Activated CD4-positive, alpha-beta T cell treated with anti-CD3 and anti-CD28 coated beads, Interleukin-2, amount 10 ng/mL, durations not matched to agents 7 days and 5 days (primary cell): ENCODE measurements at places on chromosomes 5 and 9.

DNA sequence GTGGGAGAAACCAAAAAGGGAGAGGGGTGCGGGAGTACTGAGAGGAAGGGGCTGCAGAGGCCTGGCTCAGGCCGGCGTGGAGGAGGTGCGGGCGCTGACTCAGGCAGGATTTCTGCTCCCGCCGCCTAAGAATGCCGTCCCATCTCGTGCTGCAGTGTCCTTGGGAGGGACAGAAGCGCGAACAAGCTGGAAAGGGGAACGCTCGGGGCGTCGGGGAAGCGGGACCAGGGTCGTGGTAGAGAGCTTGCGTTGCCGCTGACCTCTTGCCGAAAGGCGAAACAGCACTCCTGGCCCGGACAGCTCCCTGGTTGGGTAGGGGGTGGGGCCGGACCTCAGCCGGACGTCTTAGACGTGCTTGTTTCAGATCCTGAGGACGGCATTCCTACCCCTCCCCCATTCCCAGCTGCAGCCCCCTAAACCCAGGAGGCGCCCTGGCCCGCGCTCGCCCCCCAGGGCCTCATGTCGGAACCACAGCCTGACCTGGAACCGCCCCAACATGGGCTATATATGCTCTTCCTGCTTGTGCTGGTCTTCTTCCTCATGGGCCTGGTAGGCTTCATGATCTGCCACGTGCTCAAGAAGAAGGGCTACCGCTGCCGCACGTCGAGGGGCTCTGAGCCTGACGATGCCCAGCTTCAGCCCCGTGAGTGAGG lies 1.1 kb downstream of the RELL2 start:
- peak; percentile 61 for DNase-seq

DNA sequence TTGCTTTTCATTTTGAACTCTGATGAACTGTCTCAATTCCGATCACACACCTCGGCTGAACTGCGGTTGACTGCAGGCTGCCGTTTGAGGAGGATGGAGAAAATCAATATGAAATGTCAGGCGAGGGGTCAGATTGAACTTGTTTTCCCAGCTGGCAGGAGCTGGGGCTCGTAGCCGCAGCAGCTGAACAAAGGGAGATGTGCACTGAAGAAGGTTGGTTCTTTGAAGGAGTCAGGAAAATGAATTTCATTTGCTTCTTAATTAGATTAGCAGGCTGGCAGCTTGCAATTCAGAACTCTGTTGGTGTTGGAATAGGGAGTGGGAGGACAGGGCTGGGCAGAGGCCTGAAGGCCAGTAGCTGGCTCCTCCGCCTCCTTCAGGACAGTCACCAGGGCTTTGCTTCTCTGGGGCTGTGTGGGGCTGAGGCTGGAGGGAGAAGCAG lies 117.4 kb upstream of the GPR151 start:
- DNase-seq = no peak

- no peak for DNase-seq
These were observed 100.0 kb upstream of the ALDH1B1 start for GRCh38 chr9:38292480-38292879.

DNA sequence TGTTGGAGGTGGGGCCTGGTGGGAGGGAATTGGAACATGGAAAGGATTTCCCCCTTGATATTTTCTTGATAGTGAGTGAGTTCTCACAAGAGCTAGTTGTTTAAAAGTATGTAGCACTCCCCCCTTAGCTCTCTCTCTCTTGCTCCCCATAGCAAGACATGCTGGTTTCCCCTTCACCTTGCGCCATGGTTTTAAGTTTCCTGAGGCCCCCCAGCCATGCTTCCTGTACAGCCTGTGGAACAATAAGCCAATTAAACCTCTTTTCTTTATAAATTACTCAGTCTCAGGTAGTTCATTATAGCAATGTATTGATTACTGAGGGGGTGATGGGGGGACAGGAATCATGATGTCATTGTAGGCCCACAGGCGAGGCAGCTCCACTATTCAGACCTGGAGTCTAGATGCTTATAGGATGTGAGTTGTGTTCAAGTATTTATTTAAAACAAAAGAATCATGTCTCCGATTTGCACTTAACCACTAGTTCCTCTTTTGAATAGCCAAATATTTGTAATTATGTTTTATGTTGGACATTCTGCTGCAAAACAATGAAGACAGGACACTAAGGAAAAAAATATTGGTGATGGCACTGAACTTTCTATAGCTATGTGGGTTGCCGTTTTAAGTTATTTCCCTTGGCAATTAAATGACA lies 156.6 kb downstream of the TMEM38B start:
- DNase-seq = no peak

DNA sequence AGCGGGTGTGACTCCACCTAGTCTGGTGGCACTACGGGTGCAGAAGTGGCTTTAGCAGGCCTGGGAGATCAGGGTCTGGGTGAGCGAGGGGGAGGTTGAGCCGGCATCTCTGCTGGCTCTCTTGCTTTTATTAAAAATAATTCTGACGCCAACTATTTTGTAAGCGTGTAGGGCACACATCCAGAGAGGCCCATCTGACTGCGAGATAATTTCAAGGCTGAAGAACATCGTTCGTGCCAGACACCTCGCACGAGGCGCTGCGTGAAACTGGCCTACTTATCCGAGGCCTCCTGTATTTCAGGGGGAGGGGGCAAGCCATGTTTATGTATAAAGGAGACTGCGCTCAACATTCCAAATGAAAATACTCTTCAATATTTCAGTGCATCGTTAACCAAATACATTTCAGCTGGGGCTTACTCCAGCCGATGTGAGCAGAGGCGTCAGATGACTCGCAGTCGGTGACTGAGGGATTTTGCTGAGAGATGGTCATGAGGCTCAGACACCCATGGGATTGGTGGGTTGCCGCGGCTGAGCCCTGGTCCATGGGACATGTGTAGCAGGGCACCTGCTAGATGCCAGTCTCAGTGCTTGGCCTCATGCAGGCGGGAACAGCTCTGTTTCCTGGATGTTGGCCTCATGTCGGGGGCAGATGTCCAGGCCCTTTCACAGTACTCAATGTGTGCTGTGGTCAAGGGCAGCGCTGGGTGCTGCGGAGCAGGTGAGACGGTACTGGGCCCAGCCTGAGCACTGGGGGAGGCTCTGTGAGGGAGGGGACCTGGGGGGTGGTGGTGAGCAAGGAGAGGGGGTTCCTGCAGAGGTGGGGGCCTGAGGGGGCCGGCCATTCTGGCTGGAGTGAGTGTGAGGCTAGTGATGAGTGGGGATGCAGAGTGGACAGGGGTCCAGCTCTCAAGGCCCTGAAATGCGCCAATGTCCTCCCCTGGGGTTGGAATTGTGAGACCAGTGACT lies 201.5 kb downstream of the DAB2IP start:
- DNase-seq = no peak

DNA sequence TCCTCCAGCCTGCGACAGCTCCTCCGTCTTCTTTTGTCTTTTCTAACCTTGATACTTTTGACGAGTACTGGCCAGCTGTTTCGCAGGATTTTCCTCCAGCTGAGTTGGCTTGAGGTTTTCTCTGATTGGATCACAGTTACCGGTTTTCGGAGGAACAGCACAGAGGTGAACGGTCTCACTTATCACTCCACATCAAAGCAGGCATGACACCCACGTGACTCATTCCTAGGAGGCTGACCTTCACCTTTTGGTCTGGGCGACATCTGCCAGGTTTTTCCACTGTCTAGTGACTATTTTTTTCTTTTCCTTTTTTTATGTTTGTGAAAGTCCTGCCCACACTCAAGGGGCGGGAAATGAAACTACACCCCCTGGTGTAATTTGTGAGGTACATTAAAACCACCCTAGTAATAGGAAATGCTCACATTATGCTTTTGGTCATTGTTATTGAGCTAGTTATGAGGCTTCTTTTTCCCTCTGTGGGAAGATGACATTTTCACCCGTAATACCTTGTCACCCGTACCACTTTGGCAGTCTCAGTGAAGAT lies 319.2 kb downstream of the GADD45G start:
- peak; percentile 23 for DNase-seq

DNA sequence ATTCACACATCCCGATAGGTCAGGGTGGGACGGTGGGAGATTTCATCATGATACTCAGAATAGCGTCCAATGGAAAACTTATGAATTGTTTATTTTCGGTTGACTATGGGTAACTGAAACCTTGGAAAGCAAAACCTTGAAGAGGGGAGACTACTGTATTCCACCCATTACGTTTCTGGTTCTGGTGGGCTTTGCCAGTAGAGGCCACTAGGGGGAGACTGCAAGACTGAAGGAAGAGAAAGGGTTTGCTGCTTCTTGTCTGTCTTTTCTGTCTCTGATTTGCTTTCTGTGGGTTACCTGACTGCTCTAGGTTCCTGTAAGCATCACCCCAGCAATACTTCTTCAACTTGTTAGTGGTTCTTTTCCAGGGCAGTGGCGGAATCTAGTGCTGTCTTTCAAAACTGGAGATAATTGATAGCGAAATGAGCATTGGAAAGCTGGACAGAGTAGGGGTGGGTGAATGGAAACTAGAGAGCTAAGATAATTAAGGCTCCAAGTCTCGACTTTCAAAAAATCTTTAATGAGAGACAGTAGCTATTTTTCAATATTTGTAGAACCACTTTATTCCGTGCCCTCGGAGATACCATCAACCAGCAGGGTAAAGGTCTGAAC lies 27.0 kb downstream of the GRIN3A start:
- DNase-seq = peak; percentile 22

- DNase-seq = no peak
These were observed 616.0 kb upstream of the EDIL3 start for GRCh38 chr5:85000671-85001070.

GRCh38 chr9:122155796-122156195 lies 3.8 kb downstream of the NDUFA8 start:
- no peak for DNase-seq

- no peak for DNase-seq
These were observed 122.3 kb upstream of the RAI14 start for GRCh38 chr5:34533582-34534522.

- no peak for DNase-seq
These were observed 40.3 kb downstream of the GLRX start for GRCh38 chr5:95782181-95782580.

DNA sequence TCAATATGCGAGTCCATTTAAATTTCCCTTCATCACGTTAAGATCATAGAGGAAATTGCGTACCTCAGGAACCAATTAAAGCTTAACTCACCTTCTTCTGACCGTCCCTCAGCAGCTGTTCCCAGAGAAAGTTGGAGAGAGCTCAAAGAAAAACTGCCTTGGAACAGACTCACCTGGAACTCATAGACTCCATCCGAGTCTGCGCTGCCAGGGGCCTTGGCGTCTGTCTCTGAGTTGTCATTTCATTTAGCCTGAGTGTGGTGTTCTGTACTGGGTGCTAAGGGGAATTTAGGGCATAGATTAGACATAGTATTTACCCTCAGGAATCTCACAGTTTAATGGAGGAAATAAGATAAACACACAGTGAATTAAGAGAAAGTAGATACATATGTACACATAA lies 892.7 kb downstream of the TLE1 start:
- no peak for DNase-seq

GRCh38 chr5:56825222-56825824 lies 10.0 kb downstream of the MAP3K1 start:
- DNase-seq = no peak

DNA sequence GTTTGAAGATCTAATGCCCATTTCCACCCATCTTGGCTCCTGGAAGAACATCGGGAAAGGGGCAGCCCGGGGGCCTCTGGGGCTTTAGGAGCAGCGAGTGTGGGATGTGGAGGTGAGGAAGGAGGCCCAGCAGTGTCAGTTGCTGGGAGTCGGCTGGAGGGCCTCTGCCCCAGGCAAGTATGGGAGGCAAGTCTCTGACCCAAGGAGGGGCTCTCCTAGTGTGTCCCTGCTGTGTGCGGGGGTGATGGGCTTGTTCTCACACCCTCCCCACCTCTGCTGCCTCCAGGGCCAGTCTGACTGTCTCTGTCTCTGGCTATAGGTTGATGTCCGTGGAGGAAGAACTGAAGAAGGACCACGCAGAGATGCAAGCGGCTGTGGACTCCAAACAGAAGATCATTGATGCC lies 129.7 kb downstream of the DAB2IP start:
- no peak for DNase-seq

GRCh38 chr5:10743951-10744350 lies 17.1 kb downstream of the DAP start:
- no peak for DNase-seq

- DNase-seq = no peak
These were observed 22.6 kb upstream of the SLC12A7 start for GRCh38 chr5:1134478-1134877.

DNA sequence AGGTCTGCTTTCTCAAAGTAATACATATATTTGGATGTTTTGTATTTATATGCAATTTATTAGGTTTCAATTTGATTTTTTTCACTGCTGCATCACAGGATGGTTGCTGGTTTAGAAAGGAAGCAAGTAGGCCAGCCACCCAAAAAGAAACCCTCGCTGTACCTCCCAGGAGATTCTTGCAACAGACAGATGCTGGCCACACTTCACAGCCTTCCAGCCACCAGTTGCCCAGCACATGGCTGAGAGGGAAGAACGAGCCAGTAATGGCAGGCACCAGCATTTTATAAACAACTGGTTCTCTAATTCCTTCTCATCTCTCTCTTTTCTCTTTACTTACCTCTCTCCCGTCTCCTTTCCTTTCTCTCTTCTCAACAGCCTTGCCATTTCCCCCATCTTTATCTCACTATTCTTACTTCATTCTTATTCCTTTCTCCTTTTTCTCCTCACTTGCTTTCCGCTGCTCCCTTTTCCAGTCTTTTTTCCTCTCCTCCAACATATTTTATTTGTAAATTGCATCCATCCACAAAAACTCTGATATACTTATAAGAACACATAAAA lies 38.9 kb downstream of the EFNA5 start:
- DNase-seq = no peak

- DNase-seq = no peak
These were observed 17.8 kb upstream of the ZNF622 start for GRCh38 chr5:16483361-16483760.

GRCh38 chr5:67301285-67301903 lies 104.8 kb upstream of the CD180 start:
- DNase-seq = no peak

- DNase-seq = no peak
These were observed 124.8 kb upstream of the LARP1 start for GRCh38 chr5:154630410-154630809.

DNA sequence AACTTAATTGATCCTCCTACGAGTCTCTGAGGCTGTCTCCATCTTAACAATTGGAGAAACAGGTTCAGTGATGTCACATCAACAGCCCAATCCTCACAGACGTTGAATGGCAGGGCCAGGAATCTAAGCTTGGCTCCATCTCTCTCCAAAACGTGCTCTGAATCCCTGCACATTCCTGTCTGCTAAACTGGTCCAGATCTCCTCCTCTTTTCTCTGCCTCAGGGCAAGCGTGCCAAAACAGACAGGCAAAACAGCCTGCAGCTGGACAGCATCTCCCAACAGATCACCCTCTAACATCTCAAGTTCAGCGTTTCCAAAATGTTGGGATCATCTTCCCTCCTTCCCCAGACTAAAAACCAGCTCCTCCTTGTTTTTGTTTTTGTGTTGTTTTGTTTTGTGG lies 6.6 kb downstream of the FBP1 start:
- no peak for DNase-seq

- no peak for DNase-seq
These were observed 176.0 kb upstream of the ZNF608 start for GRCh38 chr5:124922255-124922975.

- no peak for DNase-seq
These were observed 10.7 kb downstream of the PRRC2B start for GRCh38 chr9:131404581-131404980.
